ENCODE measurements at places on chromosomes 7 and 10.

GRCh38 chr10:61120805-61121204, 176.8 kb upstream of the RHOBTB1 start:
- DNase-seq: no peak

- DNase-seq: no peak
These were observed 36.7 kb upstream of the SLIT1 start for GRCh38 chr10:97222326-97222961.

GRCh38 chr10:79140085-79140793, 71.5 kb downstream of the ZMIZ1 start:
- no peak for DNase-seq

DNA sequence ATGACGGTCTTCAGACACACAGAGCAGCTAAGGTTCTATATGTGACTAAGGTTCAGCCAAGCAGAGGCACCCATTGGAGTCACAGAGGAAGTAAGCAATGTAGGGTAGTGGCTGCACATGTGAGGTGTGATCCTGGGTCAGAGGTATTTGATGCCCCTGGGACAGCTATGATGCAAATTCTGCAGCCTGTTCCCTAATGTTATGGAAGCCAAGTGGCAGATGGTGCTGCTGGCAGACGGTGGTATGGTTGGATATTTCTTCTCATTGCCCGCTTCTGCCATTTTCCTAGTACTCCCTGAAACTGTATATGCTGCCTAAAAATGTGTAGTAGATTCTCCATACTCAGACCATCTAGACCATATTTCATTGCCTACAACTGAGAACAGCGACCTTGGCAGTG, 7.2 kb downstream of the TAS2R16 start:
- DNase-seq: no peak

- no peak for DNase-seq
These were observed 1.3 kb downstream of the COL1A2 start for GRCh38 chr7:94396037-94396431.

DNA sequence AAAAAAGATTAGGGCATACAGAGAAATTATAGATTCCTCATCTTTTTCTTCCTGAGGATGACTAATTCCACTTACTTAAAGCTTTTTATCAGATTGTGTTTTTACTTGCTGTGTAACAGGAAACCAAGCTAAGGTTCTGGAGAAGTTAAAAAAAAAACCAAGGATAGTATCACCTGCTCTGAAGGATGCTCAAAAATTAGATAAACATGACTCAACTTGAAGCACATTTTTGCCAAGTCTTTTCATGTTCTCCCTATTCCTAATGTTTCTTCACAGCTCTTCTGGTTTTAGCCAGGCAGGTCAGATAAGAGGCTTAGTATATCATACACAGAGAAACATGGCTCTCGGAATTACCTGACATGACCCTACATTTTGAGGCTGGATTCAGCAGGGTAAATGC, 90.3 kb downstream of the CPEB3 start:
- DNase-seq: no peak
